ENCODE measurements at places on chromosomes 1 and 21.

- no peak for DNase-seq
Observed at GRCh38 chr1:73899311-73899710, 298.7 kb downstream of the LRRIQ3 start.

DNA sequence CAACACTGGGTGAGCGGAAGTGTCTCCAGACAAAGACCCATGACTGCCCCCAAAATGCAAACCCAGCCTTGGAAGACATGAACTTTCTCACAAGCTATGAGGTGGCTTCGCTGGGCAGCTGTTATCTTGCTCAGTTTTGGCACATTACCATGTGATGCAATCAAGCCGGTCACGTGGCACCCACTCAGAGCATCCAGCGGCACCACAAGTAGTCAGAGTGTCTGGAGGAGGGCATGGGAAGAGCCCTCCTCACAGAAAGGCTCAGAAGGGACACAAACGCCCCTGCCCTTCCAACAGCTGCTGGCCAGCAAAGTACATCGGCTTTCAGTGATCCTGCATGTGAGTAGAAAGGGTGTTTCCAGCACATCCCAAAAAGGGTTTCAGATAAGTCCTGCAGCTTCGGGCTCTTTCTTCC, 145.5 kb upstream of the IRF2BP2 start:
- peak; percentile 72 for DNase-seq

- no peak for DNase-seq
Observed at GRCh38 chr21:36735201-36735515, 36.2 kb downstream of the SIM2 start.

- no peak for DNase-seq
Observed at GRCh38 chr1:116415699-116416533, 42.9 kb downstream of the ATP1A1 start.

GRCh38 chr21:38477226-38477625, 21.1 kb downstream of the ERG start:
- DNase-seq = no peak

DNA sequence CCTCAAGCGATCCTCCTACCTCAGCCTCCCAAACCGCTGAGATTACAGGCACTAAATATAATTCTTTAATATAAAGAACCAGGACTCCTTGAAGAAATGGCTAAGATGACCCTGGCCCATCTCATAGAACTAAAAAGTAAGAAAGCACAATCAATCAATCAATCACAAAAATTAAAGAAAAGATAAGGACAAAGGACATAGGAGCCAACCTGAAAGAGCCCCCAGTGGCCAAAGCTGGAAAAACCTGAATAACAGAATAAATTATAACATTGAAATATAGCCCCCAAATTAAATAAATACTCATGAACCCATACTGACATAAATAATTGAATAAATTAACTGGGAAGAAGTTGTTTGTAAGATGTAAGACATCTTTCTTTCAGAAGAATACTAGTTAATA, 8.9 kb downstream of the NUP210L start:
- no peak for DNase-seq
